Cardiac fibroblast (primary cell): ENCODE measurements at places on chromosomes 2 and 18.

DNA sequence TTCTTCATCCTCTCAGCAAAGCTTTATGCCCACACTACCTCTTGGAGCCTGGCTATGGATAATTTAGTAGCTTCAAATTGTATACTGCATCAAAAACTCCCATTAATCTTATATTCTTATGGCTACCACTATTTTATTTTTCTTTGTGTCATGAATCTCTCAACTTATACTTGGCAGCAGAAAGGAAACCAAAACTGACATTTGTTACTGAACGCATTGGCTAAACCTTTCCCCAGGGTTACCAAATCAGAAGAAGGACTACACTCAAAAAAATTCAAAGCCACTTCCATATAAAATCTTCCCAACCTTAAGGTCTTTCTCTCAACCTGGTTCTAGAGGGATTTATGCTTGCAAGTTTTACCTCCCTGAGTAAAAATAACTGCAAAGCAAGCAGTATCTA lies 97.0 kb upstream of the REG3G start:
- no peak for DNase-seq

DNA sequence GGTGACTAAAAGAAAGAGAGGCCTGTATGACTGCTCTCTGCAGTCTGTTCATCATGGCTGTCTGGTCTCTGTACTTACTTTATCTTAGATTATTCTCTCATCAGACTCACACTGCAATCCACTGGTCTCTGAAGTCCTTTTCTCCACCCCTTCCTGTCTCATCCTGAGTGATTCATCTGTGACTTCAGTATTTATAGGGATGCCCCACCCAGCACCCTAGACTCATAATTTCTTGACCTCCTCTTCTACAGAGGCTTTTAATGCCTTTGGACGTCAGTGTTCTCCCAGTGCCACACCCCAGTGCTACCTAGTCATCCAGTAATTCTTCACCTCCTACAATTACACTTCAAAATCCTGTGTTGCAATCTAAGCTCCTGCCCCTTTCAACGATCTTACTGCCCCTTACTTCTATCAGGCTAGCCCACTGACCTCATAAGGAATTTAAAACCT lies 14.9 kb upstream of the ITPRID2 start:
- peak; percentile 87 for DNase-seq

DNA sequence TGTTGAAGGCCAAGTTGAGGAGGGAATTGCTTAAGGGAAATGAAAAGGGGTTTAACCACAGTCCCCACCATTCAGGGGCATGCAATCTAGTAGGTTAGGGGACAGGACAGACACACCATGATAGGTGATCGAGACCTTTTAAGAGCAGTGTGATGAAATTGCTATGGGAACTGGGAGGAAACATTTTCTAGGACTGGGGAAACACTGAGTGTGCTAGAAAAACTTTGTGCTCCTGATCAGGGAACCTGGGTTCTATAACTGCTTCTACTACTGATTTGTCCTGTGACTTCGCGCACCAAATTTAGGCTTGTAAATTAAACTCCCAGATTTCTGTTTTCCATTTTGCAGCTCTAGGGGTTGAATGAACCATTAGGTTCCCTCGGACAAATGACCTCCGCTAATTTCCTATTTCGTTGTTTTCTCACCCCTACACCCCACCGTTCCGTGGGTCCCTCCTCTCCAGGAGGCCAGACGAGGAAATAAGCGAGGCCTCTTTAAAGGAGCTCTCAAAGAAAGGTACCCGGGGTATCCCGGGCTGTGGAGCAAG lies 371 bp upstream of the LCLAT1 start:
- peak; percentile 18 for DNase-seq

DNA sequence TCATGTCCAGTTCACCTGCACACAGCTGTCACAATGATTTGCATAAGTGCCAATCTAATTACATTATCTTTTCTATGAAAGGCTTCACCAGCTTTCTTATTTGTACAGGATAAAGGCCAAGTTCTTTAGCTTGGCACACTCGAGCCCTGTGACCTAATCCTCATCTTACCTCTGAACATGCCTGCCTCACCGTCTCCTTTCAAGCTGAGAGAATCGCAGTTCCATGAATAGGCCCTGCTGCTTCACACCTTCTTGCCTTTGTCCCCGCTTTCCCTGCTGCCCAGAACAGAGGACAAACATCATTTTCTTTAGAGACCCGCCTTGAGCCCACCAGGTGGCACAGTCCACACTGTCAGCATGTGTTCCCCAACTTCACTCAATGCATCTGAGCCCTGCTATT lies 1094.7 kb downstream of the BCL11A start:
- no peak for DNase-seq

- DNase-seq, result no peak
Observed at GRCh38 chr2:235958931-235959410, 209.2 kb downstream of the GBX2 start.

- no peak for DNase-seq
Observed at GRCh38 chr18:11506856-11507255, 102.5 kb upstream of the SLC35G4 start.

DNA sequence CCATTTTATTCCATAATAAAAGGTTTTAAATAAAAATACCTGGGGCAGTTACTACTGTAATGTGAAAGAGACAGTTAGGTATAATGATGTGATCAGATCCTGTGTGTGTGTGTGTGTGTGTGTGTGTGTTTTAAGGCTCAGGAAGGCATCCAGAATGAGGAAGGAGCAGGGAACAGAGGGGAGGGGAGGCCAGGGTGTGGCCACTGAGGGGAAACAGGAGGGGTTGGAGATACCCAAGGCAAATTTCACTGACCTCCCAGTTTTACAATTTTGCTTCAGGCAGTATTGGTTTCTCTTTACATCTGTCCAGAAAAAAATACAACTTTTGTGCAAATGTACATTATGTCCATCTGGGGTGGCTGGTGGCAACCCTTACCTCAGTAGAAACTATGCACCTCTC lies 163.5 kb upstream of the FBXO11 start:
- DNase-seq, result no peak

DNA sequence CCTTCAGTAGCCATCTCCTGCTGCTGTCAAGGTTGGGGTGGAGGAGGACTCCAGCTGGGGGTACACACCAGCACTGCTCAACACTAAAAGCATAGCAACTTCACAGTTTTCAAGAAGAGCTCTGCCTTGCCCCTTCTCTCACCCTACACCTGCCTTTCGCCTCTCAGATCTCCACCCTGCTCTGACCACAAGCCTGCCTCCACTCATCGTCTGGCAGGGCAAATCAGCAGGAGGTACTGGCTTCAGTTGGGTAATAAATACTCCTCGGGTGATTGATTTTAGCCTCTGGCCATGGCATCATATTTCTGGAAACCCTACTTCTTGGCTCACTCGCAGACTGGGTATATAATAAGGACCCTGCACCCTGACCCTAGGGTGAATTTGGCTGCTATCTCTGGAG lies 3.1 kb upstream of the PRKAG3 start:
- no peak for DNase-seq

DNA sequence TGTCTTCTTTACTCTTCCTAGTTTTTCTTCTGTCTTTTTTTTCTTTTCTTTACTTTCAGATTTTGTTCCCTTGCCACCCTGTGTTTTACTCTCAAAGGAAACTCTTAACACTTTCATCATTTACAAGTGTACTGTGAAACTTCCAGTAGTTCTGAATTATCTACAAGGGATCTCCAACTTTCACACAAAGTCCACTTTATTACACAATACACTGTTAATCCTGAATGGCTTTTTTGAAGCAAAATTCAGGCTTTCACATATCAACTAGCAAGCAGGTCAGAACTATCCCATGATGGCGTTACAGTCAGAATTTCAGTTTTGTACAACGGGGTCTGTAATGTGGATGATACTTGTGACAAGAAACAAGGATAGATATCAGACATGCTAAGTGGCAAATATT lies 34.5 kb downstream of the RMP24 start:
- DNase-seq, result no peak

- no peak for DNase-seq
Observed at GRCh38 chr2:169734169-169734847, 676 bp downstream of the KLHL23 start.

GRCh38 chr2:177212891-177213856 lies 580 bp downstream of the HNRNPA3 start:
- DNase-seq, result peak; percentile 96

DNA sequence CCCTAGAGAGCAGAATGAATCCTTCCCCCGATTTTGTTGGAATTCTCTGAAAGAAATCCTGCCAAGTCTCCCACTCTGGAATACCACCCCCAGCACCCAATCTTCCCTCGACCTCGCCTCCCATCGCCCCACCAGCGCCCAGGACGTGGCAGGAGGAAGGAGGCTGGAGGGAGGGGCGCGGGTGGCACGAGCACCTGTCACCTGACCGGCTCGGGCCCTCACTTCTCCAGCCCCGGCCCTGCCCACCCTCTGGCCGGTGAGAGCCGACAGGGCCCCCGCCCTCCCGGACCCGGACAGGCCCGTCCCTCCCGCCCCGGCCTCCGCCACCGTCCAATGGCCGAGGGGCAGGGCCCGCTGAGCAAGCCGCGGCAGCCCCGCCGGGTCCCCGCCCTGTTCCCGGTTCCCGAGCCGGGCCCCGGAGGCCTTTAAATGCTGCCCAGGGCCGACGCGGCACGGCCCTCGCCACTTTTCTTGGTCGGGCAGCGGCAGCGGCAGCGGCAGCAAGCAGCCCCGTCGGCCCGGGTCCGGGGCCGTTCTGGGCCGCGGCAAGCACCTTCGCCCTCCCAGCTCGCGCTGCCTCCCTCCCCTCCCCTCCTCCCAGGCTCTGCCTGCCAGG lies at the start of gene LGALSL:
TSS of gene LGALSL (plus strand) at position 393 of the 616 bp plus-strand sequence. CDS start 384 bp downstream, outside the sequence.
- peak; percentile 33 for DNase-seq

- no peak for DNase-seq
Observed at GRCh38 chr2:220510668-220511067, 883.2 kb downstream of the SLC4A3 start.
